Left renal cortex interstitium (tissue), 4 donors: ENCODE measurements at places on chromosomes 11 and 22.

DNA sequence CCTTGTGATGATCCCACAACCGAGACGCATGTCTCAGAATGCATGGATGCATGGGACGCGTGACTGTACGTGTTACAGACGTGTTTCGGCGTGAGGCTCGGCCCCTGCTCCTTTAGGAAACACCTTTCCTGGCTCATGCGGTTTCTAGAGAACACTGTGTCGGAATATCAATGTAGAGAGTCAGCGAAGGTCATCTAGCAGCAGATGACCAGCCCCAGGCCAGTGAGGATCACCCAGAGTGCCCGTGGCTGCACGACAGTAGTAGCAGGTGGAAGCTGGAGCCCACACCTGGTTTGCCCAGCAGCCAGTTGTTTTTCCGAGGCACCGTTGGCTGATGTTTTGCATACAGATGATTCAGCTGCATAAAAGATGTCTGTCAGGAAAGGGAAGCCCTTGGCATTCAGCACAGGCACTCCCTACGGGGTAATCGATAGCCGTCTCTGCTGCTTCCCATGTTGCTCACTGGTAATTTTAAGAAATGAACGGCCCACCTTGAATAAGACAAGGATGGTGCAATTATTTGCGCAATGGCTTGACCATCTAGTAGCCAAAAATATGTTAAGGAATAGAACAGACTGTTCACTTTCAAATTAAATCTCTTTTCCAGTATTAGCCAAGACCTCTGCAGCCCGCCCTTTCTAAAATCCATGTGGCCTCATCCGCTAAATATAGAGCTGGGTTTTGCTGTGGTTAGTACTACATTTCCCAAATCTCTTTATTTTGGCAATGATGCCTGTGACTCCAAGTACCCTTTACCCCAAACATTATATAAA lies 1.1 kb upstream of the CLTCL1 start:
- DNase-seq, result no peak

GRCh38 chr11:1292018-1292643 lies 17.3 kb downstream of the TOLLIP start:
- no peak for DNase-seq

DNA sequence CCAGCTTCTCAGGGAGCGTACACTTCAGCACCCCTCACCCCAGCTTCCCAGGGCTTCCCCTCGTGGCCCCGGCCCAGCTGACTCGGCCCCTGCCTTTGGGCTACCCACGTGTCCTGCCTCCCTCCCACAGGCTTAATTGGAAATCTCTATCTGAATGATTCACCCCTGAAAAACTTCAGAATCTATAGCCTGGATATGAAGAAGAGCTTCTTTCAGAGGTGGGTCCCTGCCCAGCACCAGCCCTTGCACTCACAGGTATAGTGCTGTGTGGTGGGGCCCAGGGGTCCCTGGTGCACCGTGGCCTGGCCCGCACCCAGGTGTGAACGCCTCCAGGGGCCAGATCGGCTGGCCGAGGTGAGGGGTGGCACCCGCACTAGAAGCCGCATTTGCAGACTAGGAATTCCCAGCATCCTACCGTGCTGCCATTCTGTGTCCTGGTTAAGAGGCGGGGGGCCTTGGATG lies 38.4 kb downstream of the B3GAT1 start:
- no peak for DNase-seq

DNA sequence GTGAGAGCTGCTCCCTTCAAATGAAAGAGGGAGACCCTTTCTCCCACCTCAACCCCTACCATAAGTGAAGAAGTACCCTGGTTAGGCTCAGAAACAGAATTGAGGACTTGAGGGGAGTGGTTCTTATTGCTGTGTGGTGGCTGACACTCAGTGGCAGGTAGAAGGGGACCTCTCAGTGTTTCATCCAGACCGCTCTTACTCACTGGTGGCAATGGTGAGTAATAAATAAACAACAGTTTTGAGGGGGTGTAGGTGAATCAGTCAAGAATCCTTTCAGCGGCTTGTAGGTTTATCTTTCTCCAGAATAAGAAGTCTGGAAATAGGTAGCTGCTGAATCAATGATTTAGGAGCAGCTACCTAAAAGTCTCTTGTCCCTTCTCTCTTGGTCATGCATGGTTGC lies 403.4 kb upstream of the B3GAT1 start:
- no peak for DNase-seq

- no peak for DNase-seq
These were observed 22.9 kb downstream of the MS4A6E start for GRCh38 chr11:60349990-60350389.

DNA sequence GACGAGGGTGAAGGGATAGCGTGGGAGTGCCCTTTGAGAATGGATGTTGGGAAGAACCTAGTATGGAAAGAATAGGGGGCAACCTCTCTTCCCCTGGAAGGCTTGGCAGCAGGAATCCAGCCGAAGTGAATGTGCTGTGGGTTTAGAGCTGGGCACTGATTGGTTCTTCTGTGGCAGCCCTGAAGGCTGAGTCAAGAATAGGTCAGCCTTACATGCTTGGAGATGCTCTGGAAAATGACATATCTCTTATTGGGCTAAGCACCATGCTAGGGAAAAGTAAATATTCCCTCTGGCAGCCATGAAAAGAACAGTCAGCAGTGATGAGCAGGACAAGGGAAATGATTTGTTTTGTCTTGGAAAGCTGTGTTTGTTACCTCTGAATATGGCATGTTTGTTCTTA lies 149.5 kb downstream of the COMMD9 start:
- DNase-seq, result no peak

- no peak for DNase-seq
These were observed 51.9 kb upstream of the MN1 start for GRCh38 chr22:27853424-27853823.

DNA sequence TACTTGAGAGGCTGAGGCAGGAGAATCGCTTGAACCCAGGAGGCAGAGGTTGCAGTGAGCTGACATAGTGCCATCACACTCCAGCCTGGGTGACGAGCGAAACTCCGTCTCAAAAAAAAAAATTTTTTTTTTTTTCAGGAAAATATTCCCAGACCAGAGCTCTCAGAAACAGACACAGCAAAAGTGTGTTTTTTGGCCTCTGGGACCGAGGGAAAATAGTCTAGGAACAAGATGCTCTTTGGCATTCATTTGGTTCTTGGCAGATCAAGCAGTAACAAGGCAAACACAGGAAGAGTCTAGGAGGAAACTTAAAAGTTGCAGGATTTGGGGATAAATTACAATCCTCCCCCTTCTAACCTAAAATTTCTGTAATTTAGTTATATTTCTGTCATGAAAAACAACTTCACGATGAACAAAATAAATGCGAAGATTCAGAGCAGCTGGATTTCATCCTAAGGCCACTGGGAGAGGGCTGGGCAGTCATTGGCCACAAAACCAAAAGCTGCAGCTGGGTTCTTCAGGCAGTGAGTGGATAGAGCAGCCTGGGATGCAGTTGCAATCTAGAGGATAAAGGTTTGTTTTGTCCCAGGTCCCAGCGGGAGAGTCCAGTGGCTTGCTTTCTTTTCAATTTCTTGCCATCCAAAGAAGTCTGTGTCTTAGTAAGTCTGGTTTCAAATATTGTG lies 19.7 kb downstream of the ATG16L2 start:
- no peak for DNase-seq

GRCh38 chr11:91850021-91850420 lies 374.6 kb upstream of the FAT3 start:
- no peak for DNase-seq
